Osteoblast (primary cell): ENCODE measurements at places on chromosomes 16 and 17. TPM values are rescaled to one million over a fixed set of nuclear protein-coding genes. Genes with fewer than 3 reads are reported as not detected.

The MIEN1 gene
- 14.8 and 16.5 TPM in 2 replicates for total RNA-seq

The CHD9 gene
- total RNA-seq: 80.4 and 83.6 TPM in 2 replicates

The ATP2A1 gene
- total RNA-seq: 0.29 and 0.36 TPM in 2 replicates

The CES4A gene
- 1.5 and 1.8 TPM in 2 replicates for total RNA-seq

The FOXJ1 gene
- not detected in 2 replicates for total RNA-seq

The GLIS2 gene
- total RNA-seq: 5.0 and 5.4 TPM in 2 replicates

The TMIGD1 gene
- total RNA-seq: not detected in 2 replicates

The KRT32 gene
- total RNA-seq: not detected in 2 replicates

The SLC52A1 gene
- total RNA-seq: not detected in 2 replicates

The CCL7 gene
- total RNA-seq: 0.29 and 0.36 TPM in 2 replicates

The SPATA32 gene
- total RNA-seq: not detected in 2 replicates

The APPBP2 gene
- total RNA-seq: 49.2 and 49.9 TPM in 2 replicates

The NETO2 gene
- 3.5 and 5.8 TPM in 2 replicates for total RNA-seq

The TBC1D3B gene
- 0.36 and 0.88 TPM in 2 replicates for total RNA-seq

The MT1M gene
- 8.5 and 8.7 TPM in 2 replicates for total RNA-seq

The PRR35 gene
- total RNA-seq: under 0.01 TPM in 1 of 2 replicates, not detected in the other

The KRT20 gene
- not detected in 2 replicates for total RNA-seq

The DBNDD1 gene
- 0.29 and 1.1 TPM in 2 replicates for total RNA-seq

The CLEC3A gene
- total RNA-seq: not detected in 2 replicates

The PRSS27 gene
- total RNA-seq: 1.5 and 2.5 TPM in 2 replicates

The NACA2 gene
- under 0.01 TPM in 1 of 2 replicates, not detected in the other for total RNA-seq

The JUP gene
- total RNA-seq: 18.0 and 24.2 TPM in 2 replicates

The SYT17 gene
- under 0.01 and 0.29 TPM in 2 replicates for total RNA-seq

The EVPL gene
- not detected in 2 replicates for total RNA-seq

The STX1B gene
- total RNA-seq: 0.72 and 2.9 TPM in 2 replicates

The KRT28 gene
- total RNA-seq: not detected in 2 replicates

The OR3A3 gene
- total RNA-seq: not detected in 2 replicates

The KRTAP4-4 gene
- total RNA-seq: not detected in 2 replicates

The PABPN1L gene
- not detected in 2 replicates for total RNA-seq

The PITPNM3 gene
- total RNA-seq: 1.8 TPM in 2 replicates

The CASKIN1 gene
- total RNA-seq: not detected in 2 replicates

The C16orf89 gene
- 0.59 TPM in 1 of 2 replicates, not detected in the other for total RNA-seq

The FOXN1 gene
- not detected in 2 replicates for total RNA-seq

The TBX6 gene
- total RNA-seq: 0.29 and 0.36 TPM in 2 replicates

The HSD11B2 gene
- not detected in 2 replicates for total RNA-seq

The SNAI3 gene
- not detected in 2 replicates for total RNA-seq

The GCGR gene
- total RNA-seq: under 0.01 TPM in 1 of 2 replicates, not detected in the other

The VAMP2 gene
- 5.3 and 5.4 TPM in 2 replicates for total RNA-seq

The DOC2B gene
- not detected in 2 replicates for total RNA-seq

The SBK1 gene
- not detected in 2 replicates for total RNA-seq

The STAC2 gene
- under 0.01 TPM in 1 of 2 replicates, not detected in the other for total RNA-seq

The TGFB1I1 gene
- 60.1 and 70.4 TPM in 2 replicates for total RNA-seq

The TPSB2 gene
- not detected in 2 replicates for total RNA-seq

The ZNF688 gene
- 10.9 and 12.3 TPM in 2 replicates for total RNA-seq

The IL21R gene
- total RNA-seq: 10.1 and 13.8 TPM in 2 replicates

The GUCY2D gene
- not detected in 2 replicates for total RNA-seq
